ENCODE measurements at places on chromosomes 16 and 17.

DNA sequence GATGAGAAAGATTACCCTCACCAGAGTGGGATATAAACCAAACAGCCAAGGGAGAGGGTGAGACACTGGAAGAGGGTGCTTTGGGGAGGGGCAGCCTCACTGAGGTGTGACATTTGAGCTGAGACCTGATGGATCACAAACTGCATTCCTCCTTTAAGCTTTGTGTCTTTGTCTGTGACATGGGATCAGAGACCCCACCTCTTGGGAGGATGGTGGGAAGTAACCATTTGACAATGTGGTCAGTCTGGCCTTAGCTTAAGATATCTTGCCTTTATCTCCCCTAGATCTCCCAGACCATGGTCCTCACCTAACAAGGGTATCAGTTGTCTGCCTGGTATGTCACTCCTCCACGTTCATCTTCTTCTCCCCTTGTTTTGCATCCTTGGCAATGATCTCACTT, 163.4 kb downstream of the SHISA9 start:
- no peak for DNase-seq

- no peak for DNase-seq
Observed at GRCh38 chr17:28879886-28880571, 17.5 kb downstream of the FLOT2 start.

GRCh38 chr16:73054813-73055482, 7.0 kb upstream of the ZFHX3 start:
- no peak for DNase-seq

- no peak for DNase-seq
Observed at GRCh38 chr16:85304337-85304736, 192.1 kb upstream of the CIBAR2 start.

DNA sequence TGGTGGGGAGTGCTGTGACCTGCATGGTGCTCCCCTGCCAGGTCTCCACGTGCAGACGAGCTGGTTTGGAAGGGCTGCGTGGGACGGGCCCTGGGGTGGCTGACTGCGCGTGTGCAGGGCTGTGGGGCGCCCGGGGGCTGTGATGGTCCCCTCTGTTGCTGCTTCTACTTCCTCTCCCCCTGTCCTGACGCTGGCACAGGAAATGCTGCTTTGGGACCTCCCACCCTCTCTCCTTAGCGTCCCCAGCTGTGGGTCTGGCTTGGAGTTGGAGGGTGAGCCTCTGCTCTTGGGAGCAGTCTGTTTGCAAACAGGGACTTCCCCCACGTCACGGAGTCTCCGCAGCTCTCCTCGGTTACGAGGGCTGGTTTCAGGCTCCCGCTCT, 35.2 kb downstream of the TSC2 start:
- no peak for DNase-seq

DNA sequence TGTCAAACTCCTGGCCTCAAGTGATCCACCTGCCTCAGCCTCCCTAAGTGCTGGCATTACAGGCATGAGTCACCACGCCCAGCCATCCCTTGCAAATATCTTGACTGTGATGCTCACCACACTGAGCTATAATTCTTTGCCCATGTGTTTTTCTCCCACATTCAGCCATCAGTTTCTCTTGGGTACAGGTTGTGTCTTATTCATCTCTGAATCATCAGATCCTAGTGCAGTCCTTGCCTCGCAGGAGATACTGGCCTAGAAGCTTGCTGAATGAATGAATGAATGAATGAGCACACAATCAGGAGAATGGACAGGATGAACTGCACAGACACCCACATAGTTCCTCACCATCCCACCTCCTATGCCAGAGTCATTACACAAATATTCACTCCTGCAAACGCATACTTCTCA, 24.4 kb upstream of the ETV4 start:
- DNase-seq, result no peak

- DNase-seq, result no peak
Observed at GRCh38 chr17:63460018-63460417, 13.9 kb upstream of the CYB561 start.

- DNase-seq, result no peak
Observed at GRCh38 chr17:80779961-80780380, 211.7 kb upstream of the CHMP6 start.

GRCh38 chr16:84874553-84874952, 54.8 kb downstream of the CRISPLD2 start:
- DNase-seq, result no peak

- DNase-seq, result no peak
Observed at GRCh38 chr16:47753659-47754058, 292.5 kb downstream of the PHKB start.

- no peak for DNase-seq
Observed at GRCh38 chr16:75593308-75593707, 27.1 kb downstream of the GABARAPL2 start.

DNA sequence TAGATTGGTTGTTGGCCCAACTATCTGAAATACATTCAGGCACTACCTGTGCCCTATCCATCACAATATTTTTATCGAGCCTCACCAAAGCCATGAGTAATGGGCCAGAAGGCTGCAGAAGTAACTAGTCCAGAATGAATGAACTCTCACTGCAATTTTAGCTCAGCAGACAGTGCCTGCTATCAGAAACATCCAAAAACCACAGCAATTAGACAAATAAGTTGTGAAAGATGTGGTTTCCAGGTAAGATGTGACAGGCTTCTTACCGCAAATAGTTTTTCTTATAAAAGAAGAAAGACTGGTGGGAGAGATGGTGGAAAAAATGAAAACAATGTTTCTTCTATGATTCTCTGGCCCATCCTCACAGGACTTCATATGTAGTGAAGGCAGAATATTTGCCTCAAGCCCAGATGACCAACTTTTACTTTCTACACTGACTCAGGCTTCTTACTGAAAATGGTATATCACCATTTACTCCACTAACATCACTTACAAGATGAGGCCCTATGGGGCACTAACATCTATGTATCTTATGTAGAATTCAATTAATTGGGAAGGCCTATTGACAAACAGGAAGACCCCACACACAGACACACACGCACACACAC, 9.8 kb upstream of the RFFL start:
- DNase-seq, result no peak

- no peak for DNase-seq
Observed at GRCh38 chr17:45451131-45451530, 18.5 kb upstream of the ARHGAP27 start.

DNA sequence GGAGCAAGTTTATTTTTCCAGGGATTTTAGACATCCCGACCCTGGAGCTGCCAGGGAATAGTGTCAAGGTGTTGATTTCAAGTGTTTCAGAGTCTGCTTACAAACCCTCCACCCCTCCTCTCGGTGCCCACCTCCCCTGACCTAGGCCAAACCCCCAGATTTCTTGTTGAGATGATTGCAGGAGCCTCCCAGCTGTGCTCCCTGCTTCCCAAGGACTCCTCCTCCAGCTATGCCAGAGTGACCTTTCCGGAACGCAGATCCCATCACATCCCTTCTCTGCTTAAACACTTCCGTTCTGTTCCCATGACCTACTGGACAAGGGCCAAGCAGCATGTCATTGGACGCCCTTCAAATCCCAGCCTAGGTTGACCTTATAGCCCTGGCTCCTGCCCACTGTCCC, 23.7 kb upstream of the CDH1 start:
- no peak for DNase-seq

GRCh38 chr17:67365738-67366192, 612 bp downstream of the PSMD12 start:
- no peak for DNase-seq

- no peak for DNase-seq
Observed at GRCh38 chr16:73523209-73523608, 475.3 kb upstream of the ZFHX3 start.

- DNase-seq, result no peak
Observed at GRCh38 chr17:28038802-28039201, 3.7 kb upstream of the NLK start.

DNA sequence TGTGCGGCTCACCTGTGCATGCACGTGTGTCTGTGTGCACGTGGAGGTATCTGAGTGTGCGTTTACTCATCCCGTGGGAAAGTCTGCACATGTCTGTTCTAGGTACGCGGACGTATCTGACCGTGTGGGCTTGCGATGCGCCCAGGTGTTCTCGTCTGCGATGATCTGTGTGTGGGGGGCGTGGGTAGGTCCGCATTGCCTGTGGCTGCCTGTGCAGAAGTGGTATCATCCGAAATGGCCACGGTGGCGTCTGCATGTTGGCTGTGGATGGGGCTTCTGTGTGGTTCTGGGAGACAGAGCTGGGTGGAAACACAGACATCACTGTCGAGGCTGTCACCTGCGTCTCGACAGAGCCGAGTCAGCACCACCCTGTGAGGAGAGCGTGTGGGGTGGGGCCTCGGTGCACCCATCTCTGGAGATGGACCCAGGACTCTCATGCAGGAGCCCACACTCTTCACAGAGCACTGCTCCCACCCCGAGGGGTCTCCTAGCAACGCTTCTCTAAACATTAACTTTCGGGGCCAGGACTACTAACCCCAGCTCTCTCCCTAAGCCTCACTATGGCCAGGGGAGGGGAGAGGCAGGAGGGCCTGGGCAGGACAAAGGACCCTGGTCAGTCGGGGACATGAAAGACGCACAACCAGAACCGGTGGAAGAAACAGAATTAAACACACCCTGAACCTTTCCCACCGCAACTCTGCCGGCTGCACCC, 8.4 kb downstream of the DPEP1 start:
- no peak for DNase-seq

GRCh38 chr16:88936556-88937205, 40.3 kb downstream of the CBFA2T3 start:
- DNase-seq, result no peak

- no peak for DNase-seq
Observed at GRCh38 chr17:78933959-78934568, 8.9 kb upstream of the TIMP2 start.

GRCh38 chr17:19753051-19753509, 5.0 kb upstream of the ALDH3A1 start:
- no peak for DNase-seq

DNA sequence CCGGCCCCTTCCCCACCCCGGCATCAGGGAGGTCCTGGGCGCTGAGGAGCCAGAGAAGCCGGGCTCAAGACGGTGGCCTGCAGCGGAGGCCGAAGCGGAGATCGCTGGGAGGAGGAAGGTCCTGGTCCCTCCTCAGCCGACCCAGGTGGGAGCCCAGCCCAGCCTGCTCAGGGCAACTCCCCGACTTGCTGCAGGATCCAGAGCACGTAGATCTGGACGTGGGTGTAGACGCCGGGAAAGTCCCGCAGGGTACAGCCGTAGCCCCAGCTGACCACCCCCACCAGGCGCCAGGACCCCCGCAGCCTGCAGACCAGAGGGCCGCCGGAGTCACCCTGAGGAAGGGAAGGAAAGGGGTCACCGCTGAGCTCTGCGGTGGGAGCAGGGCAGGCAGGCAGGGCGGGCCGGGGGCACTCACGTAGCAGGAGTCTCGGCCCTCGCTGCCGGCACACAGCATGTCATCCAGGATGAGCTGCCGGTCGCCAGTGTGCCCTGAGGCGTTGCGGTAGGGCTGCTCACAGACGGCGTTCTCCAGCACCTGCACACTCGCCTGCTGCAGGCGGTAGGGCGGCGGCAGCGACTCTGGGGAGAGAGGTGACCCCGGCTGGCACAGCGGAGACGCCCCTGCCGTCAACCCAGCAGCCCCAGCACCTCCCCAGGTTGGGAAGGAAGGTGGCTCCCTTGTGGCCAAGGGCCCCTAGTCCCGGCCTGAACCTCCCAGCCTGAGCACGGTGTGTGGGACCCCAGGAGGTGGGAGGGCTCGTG, 5.4 kb downstream of the TPSD1 start:
- DNase-seq, result no peak

GRCh38 chr17:45946841-45947256, 52.2 kb upstream of the STH start:
- no peak for DNase-seq

DNA sequence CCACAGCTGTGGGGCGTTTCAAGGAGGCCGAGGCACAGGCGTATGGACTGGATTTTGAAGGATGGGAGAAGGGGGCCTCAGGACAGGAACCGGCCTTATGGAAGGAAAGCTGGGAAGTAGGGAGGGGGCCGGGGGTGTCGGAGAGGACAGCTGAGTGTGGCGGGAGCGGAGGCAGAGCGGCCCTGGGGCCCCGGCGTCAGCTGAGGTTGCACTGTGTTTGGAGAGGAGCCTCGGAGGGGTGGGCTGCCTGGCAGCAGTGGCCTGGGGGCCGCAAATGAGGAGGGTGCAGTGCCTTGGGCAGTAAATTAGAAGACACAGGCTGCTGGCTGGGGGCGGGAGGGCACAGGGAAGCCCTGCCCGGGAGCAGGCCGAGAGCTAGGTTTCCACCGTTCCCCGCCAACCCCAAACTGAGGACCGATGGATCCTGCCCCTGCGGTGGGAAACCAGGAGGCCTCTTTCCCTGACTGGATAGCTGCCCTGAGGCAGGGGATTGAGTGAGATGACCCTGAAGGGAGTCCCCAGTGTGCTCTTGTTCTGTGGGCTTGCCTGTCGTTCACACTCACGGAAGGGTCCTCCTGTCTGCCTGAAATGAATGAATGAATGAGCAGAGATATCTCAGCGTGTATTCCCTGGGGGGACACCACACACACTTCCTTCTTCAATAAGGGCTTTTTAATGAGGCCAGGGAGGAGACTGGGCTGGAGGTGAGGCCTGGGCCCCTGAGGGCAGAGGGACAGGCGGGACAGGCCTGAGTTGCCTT, 18.4 kb downstream of the FOXJ1 start:
- DNase-seq, result no peak

DNA sequence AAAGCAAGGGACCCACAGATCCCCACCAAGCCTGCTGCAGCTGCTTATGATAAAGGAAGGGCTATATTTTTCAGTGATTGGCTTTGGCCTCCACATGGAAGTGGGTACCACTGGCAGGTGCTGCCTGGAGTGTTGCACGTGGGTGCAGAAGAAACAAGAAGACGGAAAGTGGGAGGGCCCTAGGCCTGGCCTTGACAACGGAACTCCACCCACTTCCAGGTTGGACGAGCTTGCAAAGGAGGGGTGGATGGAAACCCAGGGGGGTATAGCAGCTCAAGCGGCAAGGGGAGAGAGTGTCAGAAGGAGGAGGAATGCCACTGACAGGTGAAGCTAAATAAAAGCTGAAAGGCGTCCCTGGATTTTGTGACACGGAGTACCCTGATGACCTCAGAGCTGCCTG, 20.3 kb downstream of the TRIM25 start:
- no peak for DNase-seq

DNA sequence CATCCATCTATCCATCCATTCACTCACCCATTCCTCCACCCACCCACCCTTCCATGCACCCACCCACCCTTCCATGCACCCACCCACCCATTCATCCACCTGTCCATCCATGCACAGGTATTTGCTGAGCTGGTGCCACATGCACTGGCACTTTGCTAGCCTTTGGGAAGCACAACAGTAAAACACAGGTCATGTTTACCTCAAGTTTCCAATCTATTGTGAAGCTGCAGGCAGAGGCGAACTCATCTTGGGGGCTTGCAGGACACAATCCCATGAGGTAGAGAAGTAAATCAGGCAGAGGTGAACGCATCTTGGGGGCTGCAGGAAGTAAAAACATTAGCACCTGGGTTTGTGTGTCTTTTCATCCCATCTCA, 35.6 kb upstream of the CBFA2T3 start:
- DNase-seq, result no peak

DNA sequence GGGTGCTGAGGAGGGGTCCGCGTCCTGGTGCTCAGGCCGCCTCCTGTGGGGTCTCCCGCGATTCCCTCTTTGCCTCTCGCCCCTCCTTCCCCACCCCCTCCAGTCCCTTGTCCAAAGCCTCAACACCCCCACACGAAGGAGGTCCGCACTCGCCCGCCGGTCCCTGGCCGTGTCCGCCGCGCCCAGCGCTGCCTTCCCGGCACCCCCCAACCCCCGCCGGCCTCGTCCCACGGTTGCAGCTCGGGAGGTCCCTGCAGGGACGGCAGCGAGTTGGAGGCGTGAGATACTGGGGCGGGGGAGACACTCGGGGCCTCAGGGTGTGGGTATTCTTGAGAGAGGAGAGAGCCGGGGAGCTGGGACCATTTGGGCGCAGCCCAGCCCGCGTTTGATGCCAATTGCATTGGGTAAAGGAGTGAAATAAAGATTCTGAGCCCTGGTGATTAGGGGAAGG, 468 bp downstream of the FLYWCH2 start:
- no peak for DNase-seq

All from T-cell (primary cell).